Aorta (tissue), 5 donors: ENCODE measurements at places on chromosomes 4 and X.

GRCh38 chrX:155632431-155633100 is 19.8 kb upstream of the TMLHE start:
- DNase-seq: no peak

DNA sequence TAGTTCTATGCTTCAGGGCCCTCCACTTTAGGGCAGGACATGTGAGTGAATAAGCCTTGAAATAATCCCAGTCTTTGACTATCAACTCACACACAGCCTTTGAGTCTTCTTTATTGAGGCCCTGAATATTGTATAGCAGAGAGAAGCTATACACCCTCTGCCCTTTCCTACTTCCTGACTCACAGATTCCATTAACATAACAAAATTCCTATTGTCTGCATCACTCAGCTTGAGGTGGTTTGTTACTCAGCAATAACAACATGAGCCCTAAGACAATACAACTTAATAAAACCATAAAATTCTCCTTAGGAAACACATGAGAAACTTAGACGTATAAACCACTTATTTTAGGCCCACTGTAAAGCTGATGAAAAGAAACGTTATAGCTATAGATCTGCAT is 680.3 kb upstream of the DIAPH2 start:
- no peak for DNase-seq

- DNase-seq: peak; percentile 40
These were observed 99.6 kb downstream of the FAM53A start for GRCh38 chr4:1584498-1584897.

GRCh38 chr4:110970642-110971041 is 347.8 kb upstream of the PITX2 start:
- DNase-seq: peak; percentile 40

DNA sequence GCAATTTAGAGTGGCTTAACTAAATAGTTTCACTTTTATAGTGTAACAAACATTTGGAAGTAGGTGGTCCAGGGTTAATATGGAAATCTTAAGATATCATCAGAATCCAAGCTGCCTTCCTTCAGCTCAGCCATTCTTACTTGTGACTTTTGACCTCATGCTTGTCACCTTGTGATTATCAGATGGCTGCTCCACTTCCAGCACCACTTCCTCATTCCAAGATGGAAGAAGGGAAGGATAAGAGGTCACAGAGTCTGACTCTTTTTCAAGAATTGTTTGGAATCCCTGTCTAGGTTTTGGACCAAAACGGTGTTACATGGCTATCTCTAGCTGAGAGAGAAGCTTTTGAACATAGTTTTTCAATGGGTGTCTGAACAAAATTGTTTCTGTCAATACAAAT is 39.9 kb downstream of the MTTP start:
- no peak for DNase-seq

DNA sequence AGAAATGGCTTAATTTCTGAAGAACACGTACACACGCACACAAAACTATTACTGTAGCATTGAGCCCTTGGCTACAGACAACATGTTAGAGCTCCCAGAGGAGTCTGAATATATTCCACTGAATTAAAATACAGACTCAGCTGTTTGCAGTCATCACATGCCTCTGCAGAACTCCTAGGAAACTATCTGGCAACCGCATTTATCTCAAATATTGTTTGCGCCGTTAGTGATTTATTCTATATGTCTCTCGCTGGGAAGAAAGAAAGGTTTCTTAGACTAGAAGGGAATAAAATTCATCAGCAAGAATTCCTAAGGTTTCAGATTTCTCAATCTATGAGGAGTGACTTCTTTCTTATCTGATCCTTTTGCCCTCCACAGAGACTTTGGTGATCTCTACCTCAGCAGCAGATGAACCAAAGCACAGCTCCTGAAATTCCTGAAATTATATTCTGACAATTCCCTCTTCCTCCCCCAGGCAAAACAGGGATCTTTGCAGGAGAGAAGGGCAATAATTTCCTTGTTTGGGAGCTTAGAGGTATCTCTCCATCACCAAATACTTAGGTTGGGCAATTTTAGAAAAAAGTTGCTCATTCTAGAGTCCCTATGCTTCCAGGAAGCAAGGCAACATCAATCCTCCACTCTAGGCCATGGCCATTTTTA is 199.2 kb downstream of the APBB2 start:
- DNase-seq: no peak

DNA sequence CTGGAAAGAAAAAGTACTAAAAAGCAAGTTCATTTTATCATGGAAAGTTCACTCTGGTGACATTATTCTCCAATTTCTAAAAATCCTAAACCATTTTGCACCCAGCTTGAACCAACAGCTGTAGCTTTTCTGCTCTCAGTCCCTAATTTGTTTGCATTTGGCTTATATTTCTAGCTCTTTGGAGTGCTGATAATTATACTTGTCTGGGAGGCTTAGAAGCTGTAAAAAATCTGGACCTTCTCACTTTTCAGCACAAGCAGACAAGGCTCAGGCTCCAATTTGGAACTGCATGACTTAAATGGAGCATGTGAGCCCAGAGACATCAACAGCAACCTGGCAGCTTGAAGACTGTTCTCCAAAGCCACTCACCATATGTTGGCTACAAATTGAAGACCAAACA is 170.9 kb upstream of the PCDH18 start:
- DNase-seq: no peak

GRCh38 chr4:127250577-127250976 is 382.2 kb upstream of the INTU start:
- DNase-seq: no peak

DNA sequence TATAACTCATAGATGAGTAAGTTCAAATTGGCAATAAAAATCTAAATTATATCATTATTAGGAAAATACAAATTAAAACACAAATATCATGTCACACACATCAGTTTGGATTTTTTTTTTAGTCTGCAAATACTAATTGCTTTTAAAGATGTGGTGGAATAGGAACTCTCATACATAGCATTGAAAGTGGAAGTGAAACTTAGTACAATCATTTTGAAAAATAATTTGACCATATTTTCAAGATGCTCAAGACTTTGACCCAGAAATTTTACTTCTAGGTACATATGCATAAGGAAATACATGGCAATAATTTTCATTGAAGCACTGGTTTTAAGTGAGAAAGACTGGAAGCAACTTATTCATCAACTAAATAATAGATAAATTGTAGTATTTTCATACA is 147.5 kb upstream of the SMIM31 start:
- no peak for DNase-seq

DNA sequence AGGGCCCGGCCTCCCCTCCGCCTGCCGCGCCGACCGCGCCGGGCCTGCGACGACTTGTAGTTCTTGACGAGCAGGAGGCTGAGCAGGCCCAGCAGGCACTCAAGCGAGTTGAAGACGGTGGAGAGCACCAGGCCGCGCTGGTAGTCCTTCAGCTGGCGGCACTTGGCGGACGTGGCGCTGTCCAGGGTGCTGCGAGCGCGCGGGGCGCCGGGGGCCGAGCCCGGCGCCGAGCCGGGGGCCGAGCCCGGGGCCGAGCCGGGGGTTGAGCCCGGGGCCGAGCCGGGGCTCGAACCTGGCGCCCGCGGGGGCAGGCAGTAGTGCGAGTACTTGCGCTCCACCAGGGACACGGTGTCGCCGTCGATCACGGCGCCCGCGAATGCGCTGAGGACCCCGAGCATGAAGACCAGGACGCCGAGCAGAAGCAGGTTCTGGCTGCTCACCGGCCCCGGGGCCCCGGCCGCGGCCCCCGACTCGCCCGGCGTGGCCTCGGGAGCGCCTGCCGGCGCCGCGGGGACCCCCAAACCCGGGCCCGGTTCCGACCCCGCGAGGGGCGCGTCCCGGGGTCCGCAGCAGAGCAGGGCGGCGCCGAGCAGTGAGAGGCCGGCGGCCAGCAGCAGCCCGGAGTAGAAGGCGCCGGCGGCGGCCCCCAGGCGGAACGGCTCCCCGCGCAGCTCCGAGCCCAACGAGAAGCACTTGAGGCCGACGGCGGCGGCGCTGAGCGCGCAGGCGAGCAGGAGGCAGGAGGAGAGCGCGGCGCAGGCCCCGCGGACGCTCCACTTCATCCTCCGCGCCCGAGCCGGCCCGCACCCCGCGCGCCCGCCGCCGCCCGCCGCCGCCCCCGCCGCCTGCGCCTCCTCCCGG is 584 bp downstream of the TMEM271 start:
- DNase-seq: no peak
